Stimulated activated CD8-positive, alpha-beta memory T cell treated with anti-CD3 and anti-CD28 coated beads, Interleukin-4, amount 100 ng/mL, for 4 hours (primary cell): ENCODE measurements at places on chromosomes 5 and 9.

GRCh38 chr9:69190086-69190862 is 16.2 kb downstream of the TJP2 start:
- no peak for DNase-seq

- no peak for DNase-seq
Observed at GRCh38 chr5:54959673-54960418, 25.5 kb downstream of the ESM1 start.

- no peak for DNase-seq
Observed at GRCh38 chr9:107755246-107755645, 265.7 kb upstream of the KLF4 start.

GRCh38 chr5:102196481-102196880 is 99.6 kb downstream of the SLCO4C1 start:
- no peak for DNase-seq

DNA sequence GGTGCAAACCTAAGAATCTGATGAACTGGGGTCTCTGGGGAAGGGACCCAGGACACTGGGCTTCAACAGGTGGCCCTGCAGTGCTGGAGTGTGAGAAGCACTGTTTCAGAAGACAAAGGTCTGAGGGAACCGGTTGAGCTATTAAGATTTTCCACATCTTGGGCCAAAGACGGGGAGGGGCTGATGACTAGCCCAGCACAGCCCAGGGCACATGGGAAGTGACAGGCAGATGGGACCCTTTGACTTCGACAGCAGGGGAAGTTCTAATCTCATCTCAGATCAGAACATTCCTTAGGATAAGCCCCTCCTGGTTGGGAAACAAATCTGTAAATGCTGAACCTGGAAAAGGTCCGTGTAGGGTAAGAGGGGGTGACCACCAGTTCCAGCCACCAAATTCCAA is 67.4 kb downstream of the RAPGEF1 start:
- DNase-seq: no peak

DNA sequence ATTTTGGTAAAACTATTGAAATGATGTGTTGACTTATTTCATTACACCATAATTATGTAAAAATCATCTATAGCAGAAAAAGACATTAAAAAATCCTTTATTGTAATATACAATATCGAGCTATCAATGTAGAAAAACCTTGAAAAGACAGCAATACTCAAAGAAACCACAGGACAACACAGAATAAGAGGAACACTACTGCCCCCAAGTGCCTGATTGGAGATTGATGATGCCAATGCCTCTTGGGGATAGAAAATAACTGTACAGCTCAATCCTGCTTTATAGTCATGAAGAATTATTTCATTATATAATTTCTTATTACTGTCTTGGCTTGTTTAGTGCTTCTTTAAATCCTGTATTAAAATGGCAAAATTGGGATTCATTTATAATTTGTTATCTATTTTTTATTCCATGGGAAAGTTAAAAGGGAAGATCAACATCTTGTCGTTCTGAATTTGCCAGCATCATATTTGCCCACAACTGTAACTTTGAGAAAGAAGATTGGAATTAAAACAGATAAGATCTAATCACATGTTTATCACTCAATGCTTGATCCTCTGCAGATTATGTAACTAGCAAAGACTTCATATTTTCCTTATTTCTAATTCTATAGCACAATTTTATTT is 337.5 kb downstream of the CDH9 start:
- DNase-seq: no peak

DNA sequence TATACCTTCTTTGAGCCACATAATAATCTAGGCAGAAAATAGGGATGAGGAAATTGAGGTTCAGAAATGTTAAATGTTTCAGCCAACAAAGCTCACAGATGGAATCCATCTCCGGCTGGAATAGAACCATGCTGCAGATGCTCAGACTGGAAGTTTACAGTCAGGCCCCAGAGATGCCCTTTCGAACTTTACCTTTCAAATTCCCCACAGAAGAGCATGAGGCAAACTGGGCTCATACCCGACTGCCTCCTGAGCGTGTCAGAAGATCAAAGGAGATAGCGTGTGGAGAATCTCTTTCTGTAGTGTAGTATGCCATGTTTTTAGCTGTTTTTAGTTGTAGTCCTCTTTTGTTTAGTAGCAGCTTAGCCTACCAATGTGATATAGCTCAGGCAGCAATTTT is 72.0 kb upstream of the DAP start:
- no peak for DNase-seq

DNA sequence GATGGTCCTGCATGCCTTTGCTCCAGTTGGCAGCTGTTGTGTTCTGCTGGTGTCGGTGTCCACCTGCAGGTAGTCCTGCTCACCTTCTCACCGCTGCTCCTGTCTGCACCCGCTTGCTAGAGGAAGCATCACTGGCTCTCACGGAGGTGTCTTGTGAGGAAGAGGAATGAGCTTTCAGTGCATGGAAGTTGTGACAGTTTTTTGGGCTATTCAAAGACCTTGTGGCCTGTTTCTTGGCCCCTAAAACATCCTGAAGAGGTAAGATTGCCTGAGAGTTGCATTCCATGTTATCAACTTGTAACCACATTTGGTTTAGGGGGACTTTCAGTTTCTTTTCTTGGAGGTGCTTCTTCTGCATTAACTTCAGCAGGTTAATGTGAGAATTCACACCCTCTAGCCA is 85.6 kb downstream of the MACROH2A1 start:
- no peak for DNase-seq

DNA sequence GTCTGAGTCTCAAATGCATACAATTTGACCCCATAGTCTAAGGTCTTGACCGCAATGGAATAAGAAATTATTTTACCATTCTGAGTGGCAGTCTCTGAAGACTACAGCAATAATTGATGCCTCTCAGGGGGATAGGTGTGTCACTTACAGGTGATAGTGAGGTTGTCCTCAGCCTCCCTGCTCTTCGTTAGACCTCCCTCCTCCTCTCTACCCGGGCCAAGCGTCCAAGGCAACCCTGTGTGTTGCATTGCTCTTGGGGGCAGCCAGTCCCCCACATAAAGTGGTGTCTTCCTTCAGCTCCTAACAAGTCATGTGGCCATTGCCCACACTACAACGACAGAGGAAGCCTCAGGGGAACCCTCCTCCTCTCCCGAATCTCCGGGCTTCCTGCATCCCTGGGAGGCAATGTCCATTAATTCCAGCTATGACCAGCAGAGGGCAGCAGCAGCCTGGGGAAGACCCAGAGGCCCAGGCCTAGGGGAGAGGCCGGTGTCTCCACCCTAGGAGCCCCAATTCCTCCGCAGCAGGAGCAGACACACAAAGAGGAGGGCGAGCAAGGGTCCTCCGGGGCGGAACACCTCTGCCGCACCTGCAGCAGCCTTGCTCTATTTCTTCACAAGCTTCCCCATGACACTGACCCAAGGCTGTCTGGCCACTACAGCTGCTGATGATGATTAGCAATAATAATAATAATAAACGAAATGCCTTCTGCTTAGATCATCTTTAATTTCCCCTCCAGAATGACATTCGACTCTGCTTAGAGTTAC is 134.8 kb downstream of the KCNIP1 start:
- DNase-seq: peak; percentile 31

DNA sequence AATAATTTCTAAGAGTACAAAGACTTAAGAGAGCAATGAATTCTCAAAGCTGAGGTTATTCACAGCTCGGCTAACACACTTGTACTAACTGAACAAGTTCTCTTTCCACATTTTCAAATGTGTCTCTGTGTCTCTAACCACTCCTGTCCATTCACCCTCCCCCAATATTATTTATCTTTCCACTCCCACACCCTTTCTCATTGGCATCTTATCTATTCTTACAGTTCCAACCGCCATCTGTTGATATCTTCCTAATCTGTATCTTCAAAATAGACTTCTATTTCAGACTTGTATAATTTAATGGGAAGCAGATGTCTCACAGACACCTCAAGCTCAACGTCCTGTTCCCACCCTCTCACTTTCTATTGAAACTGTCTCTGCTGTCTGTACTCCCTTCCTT is 205.9 kb downstream of the ANXA1 start:
- DNase-seq: no peak

DNA sequence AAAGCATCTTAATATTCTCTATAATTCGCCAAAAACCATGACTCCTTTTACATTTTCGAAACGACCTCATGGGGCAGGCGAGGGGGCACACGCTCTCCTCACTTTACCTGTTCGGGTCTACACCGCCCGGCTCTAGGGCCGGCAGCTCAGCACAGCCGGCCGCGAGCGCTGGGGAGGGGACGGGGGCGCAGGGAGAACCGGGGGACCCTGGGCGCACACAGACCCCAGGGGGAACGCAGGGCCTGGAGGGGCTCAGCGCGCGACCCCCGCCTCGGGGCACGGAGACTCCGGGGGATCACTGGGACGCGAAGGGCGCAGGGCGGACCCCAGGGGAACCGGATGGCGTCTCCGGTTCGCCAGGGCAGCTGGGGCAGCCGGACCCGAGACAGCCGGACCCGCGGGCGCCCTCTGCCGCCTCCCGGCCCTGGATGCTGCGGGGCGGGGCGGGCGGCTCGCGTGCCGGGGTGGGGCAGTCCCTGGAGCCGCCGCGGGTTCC is at the start of gene AHRR:
AHRR (plus strand) TSS at position 485 of the 496 bp plus-strand sequence. CDS start 22,189 bp downstream, outside the sequence.
- no peak for DNase-seq

DNA sequence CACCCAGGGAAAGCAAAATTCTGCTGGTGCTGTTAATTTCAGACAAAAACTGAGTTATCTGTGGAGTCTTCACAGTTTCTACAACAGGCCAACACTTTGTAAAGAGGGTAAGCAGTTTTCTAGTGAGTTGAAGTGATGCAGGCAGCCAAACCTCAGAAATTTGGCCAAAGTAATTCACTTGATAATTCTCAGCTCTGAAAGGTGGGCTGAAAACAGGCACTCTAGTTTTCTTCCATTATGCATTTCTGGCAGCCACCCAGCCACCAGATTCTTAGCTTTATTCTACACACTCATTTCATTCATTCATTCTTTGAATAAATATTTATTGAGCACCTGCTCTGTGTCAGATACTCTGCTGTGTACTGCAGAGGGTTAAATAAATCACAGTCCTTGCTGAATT is 184.2 kb downstream of the RAB3C start:
- no peak for DNase-seq

DNA sequence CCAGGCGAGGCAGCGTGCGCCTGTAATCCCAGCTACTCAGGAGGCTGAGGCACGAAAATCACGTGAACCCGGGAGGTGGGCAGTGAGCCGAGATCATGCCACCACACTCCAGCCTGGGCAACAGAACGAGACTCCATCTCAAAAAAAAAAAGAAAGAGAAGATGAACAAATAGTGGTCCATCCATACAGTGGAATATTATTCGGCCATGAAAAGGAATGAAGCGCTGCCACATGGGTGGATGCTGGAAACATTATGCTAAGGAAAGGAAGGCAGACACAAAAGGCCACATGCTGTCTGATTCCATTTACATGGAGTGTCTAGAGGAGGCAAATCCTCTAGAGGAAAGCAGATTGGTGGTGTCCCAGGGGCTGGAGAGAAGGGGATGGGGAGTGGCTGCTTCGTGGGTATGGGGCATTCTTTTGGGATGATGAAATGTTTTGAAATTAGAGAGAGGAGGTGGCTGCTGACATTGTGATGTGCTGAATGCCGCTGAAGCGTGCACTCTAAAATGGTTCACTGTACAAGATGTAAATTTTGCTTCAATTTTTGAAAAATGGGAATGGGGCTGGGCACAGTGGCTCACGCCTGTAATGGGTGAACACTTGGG is 17.0 kb downstream of the PLPP7 start:
- no peak for DNase-seq

DNA sequence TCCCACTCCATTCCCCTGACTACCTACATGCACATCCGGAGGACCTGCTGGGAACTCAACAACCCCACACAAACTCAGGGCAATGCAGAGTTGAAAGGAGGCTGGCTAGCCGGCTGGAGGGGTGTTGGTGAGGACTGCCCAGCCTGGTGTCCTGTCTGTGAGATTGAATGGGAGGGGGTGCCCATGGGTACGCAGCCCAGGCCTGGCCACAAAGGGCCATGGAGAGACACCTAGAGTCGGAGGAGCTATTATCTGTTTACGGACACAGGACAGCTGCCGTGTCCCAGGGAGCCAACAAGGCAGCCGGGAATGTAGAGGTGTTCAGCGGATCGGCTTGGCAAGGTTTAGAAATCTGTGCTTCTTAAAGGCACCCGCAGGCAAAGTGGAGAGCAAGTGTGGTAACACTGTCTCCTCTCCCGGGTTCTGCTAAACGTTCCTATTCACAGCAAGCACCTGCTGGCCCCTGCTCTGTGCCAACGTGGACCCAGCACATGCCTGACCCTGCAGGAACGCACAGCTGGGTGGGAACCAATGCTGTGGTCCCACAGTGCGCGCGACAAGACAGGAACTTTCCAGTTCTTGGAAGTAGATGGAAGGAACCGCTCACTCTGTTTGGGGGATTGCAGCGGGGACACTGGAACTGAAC is 166.7 kb downstream of the DAB2IP start:
- no peak for DNase-seq

DNA sequence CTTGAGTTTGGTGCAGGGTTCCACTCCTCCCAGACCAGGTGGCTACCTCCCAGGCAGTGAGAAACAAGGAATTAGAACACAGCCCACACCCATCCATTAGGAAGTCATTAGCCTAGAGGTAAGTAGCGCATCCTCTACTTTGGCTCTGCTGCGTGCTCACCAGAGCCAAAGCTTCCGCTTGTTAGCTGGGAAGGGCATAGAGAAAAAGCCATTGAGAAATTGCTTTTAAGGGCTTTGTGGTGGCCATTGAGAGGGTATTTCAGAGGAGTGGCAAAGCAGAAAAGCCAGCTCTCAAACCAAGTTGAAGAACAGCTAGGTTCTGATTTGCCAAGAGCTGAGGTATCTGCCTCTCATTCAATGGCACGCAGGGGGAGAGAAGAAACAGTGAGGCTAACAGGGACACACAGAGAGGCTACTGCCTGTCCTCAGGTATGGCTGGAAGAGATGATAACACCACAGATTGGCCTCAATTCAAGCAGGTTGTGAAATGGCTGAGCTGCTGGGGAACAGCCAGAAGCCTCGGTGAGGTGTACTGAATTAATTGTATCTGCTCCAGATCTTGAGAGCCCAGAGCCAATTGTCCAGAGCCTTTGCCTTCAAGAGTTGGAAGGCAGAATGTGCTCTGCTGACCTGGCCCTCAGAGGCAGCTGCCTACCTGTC is 119.4 kb downstream of the NTRK2 start:
- no peak for DNase-seq

DNA sequence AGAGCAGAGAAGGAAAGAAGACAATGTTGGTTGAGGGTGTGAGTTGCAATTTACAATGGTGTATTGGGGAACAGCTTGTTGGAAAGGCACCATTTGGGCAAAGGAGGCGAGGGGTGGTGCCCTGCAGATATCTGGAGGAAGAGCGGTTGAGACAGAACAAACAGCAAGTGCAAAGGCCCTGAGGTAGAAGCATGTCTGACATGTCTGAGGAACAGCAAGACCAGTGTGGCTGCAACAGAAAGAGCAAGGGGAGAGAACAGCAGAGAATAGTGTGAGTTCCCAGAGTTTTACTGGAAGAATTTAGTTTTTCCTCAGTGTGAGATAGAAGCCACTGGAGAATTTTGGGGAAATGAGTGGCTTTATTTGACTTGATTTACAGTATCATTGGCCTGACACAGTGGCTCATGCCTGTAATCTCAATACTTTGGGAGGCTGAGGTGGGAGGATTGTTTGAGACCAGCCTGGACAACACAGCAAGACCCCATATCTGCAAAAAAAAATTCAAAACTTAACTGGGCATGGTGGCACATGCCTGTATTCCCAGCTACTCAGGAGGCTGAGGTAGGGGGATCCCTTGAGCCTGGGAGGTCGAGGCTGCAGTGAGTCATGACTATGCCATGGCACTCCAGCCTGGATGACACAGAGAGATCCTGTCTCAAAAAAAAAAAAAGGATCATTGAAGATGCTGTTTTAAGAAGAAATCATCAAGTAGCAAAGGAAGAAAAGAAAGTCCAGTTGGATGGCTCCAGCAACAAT is 13.6 kb downstream of the CMBL start:
- no peak for DNase-seq

GRCh38 chr5:128665747-128666355 is 127.8 kb upstream of the FBN2 start:
- no peak for DNase-seq

GRCh38 chr9:21995006-21995665 is 545 bp downstream of the CDKN2B-AS1 start:
- DNase-seq: no peak
